ENCODE measurements at places on chromosomes 2 and 18.

GRCh38 chr18:9737472-9738121, 29.5 kb downstream of the RAB31 start:
- peak; percentile 83 for DNase-seq

DNA sequence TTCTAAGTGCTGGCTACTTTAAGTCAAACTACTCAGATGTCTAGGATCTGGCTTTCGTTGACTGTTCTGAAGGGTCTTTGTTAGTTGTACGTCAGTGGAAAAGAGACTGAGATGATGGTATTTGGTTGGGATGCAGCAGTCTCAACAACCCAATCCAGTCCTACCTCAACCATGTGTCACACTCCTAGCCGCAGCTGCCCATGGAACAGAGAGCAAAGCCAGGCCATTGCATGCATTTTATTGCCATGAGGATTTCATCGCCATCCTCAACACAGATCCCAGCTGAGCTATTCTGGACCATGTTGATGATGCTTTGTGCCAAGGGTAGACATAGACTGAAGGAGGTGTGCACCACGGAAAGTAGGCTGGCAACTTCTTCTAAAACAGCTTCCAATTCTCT, 97.3 kb upstream of the STK39 start:
- no peak for DNase-seq

GRCh38 chr18:5103286-5103685, 93.8 kb downstream of the AKAIN1 start:
- no peak for DNase-seq

- peak; percentile 98 for DNase-seq
These were observed 377.1 kb upstream of the SLC39A10 start for GRCh38 chr2:195279840-195280427.

DNA sequence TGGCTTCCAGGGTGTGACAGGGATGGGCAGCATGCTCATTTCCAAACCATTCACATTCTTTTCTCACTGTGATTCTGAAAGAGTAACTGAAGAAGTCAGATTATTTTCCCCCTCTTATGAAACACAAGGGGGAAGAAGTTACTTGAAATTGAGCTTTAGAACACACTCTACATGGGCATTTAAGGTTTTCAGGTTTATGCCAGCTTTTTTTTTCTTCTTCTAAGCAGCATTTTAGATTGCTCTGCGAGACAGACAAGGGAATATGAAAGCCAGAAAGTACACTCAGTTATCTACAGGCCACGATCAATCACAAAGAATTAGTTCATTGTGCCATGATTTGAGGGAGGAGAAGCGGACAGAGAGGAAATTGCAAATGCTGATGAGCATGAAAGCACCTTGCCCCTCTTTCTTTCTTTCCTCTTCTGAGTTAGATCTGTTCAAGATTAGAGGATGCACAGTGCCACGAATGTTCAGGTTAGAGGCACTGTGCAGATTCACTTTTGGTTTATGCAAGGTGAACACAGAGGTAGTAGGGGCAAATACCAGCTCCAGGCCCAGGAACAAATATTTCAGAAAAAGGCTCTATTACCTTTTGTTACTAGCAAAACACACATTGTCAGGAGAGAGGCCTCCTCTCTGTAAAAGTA, 49.2 kb downstream of the CXCR4 start:
- no peak for DNase-seq

DNA sequence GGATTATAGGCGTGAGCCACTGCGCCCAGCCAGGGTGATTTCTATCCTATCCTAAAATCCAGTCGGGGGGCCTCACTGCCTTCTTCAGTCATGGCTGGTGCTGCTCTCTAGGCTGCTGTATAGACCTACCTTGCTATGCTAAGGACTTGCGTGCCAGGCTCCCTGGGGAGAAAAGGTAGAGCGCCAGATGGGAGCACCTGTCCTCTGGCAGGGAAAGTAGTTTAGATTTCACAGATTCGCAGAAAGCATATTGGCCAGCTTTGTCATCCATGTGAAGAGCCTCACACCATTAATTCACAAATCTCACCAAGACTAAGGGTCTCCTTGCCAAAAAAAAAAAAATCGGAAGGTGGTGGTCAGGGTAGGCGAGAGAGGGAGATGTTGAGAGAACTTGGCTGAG, 217.6 kb downstream of the ATAD2B start:
- DNase-seq: no peak

- DNase-seq: no peak
These were observed 216.1 kb downstream of the KCNJ3 start for GRCh38 chr2:154914561-154914960.

DNA sequence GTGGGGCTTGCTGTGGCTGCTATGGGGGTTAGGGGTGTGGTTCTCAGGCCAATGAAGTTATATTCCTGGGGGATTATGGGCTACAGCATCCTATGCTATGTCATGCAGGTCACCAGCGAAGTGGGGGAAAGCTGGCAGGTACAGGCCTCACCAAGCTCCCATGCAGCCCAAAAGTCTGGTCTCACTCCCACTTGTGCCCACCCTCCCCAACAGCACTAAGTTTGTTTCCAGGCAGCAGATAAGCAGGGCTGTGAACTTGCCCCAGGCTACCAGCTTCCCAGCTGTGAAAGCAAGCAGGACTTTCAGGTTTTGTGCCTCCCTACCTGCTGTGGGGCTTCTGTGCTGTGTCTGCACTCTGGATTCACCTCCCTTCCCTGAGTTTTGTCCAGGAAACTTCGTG, 469.7 kb downstream of the CPS1 start:
- no peak for DNase-seq

DNA sequence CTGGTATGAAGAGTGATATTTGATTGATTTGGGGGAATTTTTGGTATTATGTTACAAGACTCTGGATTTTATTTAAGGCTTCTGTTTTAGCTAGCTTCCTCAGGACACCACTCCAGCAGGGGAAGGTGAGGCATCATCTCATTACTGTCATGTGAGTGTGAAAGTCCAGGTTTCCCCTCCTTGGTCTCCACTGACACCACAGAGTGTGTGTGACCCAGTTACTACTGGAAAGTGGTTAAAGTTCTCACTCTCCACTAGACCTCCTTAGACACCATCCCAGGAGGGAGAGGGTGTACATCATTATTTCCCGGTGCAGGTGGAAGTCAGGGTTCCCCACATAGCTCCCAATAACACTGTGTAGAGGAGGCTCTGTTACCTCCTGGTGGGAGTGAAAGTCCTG, 35.8 kb upstream of the EPG5 start:
- DNase-seq: no peak

GRCh38 chr2:54947646-54948045, 102.6 kb downstream of the RTN4 start:
- no peak for DNase-seq

- DNase-seq: no peak
These were observed 11.6 kb upstream of the BOK start for GRCh38 chr2:241546771-241547498.

GRCh38 chr2:143532061-143532460, 402.8 kb downstream of the ARHGAP15 start:
- DNase-seq: no peak

DNA sequence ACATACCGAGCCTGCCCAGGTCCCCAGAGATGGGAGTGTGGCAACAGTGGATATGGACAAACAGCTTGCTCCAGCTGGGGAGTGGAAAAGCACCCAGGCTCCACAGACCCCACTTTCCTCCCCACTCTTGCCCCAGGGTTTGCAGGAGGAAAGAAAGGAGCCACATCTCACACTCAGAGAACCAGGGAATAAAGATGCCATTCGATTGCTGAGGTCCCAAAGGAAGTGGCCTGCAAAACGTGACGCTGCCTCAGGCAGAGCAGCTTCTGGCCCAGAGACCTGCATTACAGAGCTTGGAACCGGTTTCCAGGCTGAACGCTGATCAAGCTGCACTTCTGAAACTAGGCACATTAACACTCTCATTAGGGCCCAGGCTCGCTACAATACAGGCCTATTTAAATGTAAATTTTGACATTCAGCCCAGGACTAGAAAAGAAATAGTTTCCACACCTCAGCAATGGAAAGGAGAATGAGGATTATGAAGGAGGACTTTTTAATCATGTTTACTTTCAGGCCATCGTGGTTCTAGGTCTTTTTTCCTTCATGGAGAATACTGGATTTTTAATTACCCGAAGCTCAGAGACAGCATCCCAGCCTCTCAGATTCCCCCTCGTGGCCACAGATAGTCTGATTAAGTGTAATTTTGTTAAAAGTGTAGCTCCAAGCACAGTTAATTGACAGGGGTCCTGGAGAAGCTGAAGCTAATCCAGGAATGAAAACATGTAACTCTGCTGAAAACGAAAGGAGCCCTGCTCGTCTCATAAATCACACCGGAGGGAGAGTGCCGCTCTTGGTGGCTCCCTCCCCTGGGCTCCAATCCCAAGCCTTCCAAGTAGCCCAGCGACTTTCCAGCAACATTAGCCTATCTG, 221.3 kb upstream of the RAB6C start:
- no peak for DNase-seq

- no peak for DNase-seq
These were observed 2.9 kb upstream of the SLC40A1 start for GRCh38 chr2:189583227-189584198.

GRCh38 chr2:71922499-71923142, 225.0 kb downstream of the CYP26B1 start:
- DNase-seq: no peak

DNA sequence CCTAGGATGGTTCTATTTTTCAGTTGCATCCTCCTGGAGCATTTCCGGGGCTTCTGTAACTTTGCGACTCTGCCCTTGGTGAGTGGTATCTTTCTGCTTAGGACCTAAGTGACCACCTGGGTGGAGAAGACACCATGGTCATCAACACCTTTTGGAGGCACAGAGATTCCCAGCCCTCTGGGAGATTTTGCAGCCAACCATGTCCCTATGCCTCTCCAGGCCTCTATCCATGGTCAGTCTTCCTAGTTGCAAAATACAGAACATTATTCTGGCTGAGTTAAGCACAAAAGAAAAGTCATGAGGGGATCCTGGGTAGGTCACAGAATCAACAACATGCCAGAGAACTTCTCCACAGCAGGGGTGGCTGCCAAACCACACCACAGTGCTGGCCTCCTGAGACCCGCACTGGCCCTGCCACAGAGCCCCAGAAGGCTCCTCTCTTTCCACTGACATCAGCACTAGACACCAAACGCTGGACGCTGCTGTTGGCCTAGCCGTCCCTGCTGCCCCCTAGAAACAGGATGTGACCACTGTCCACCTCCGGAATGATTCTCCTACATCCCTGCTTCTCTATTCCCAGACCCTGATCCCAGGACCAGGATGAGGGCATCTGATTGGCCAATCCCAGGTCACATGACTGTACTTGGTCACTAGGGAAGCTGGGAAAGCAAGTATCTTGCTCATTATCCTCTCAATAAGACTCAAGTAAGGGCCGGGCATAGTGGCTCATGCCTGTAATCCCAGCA, 47.7 kb downstream of the SMAD7 start:
- DNase-seq: no peak

GRCh38 chr18:36901277-36901701, 72.4 kb downstream of the KIAA1328 start:
- DNase-seq: no peak

DNA sequence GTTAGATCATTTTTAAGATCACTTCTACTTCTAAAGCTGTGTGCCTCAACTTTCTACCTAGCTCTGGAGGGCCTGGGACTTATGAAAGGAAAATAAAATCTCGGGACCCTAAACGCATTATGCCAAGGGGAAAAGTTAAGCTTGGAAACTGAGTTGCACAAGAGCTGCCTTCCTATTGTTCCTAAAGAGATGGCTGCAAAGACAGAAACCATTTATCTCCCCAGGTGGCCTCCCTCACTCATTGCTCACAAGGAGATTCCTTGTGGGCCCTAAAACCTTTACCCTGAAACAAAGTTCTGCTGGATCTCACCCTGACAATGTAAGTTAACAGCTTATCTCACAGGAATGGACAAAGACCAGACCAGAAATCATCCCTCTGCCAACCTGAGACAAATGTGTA, 26.8 kb downstream of the TUBB6 start:
- DNase-seq: no peak

- no peak for DNase-seq
These were observed 892.2 kb upstream of the ZEB2 start for GRCh38 chr2:145412155-145412554.

DNA sequence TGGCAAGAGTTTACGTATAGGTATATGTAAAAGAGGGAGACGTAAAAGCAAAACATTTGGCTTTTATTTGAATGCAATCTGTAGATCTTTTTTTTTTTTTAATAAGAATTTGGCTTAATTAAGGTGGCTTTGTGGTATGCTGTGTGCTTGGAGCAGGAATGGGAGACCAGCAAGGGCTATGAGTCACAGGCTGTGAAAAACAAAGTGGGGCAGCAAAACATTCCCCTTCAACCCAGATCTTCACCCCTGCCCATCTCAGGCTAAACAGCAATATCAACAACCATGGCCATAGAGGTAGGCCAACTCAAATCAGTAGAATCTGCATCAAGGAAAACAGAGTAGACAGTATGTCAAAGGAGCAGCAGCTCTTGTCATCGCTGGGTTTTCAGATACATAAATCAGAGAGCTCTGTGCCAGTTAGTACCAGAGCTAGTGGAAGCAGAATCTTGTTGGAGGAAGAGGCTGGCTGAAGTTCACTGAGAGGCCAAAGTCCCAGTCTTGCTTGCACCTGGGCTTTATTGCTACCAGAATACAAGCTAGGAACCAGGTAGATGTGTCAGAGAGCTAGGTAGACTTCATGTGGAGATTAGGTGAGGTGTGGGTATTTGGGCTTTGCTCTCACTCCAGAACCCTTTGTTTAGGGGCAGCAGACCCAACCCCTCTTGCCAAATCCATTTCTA, 191.5 kb upstream of the FANCL start:
- no peak for DNase-seq

DNA sequence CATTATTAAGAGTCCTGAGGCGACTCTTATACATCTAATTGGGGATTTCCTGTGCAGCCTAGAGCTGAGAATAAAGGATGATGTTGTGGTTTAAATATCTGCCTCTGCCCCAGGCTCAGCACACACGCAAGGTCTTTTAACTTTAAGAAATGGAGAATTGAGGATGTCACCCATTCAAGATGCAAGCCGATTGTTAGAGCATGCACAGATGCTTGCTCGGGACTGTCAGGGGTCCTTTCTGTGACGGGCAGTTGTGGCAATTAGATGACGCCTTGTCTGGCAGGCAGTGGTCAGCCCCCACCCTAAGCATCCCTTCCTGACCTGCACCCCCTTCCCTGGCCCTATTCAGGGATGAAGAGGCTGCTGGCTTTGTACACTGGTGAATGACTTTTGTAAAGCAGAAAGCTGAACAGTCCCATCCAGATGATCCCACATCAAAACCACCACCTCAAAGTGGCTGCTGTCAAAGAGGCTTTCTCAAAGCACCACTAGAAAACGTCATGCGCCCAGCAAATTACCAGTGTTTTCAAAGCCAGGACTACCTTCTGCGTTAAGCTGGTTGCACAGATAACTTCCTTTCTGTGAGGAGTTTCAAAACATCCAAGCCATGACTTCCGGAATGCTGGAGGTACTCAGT, 23.7 kb downstream of the FAM178B start:
- no peak for DNase-seq

Measured in NCI-H2081 treated with DMSO at 0.1 percent for 48 hours (cell line).